ENCODE measurements at places on chromosomes 1 and 21.
A peak's percentile ranks its signal among the peaks of the same experiment; 100 is the strongest.

- no peak for DNase-seq
Measured at GRCh38 chr1:154855186-154855851, 14.8 kb downstream of the KCNN3 start.

DNA sequence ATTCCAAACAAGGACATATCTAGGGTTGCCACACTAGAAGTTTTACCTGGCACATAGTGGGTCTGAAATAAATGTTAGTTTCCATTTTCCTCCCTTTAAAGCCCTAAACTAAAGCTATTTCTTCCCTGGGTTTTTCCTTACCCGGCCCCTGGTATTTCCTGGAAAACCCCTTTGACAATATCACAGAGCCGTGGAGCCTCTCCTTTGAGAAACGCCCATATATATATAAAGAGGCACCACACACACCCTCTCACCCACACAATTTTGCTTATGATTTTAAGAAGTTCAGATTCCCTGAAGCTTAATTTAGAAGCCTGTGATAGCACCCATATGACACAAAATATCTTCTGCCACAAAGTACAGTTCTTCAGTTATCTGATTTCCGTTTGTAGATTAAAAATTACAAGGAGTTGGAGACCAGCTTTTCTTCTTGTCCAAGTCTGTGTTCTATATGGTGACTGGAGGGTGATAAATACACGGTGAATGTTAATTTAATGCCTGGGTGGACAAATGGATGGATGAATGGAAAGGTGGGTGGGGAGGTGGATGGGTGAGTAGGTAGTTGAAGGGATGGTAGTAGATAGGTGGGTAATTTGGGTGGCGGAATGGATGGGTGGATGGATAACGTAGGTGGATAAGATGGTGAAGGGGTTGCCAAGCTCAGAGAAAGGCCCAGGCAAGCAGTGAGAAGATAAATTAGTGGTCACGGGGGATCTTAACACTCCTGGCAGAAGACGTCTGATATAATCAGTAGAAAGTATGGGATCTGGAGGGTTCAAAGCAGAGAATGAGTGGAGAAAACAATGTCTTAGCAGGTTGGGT, 154.4 kb upstream of the FGGY start:
- DNase-seq, result no peak

- no peak for DNase-seq
Measured at GRCh38 chr1:58785442-58786058, 1.7 kb upstream of the JUN start.

DNA sequence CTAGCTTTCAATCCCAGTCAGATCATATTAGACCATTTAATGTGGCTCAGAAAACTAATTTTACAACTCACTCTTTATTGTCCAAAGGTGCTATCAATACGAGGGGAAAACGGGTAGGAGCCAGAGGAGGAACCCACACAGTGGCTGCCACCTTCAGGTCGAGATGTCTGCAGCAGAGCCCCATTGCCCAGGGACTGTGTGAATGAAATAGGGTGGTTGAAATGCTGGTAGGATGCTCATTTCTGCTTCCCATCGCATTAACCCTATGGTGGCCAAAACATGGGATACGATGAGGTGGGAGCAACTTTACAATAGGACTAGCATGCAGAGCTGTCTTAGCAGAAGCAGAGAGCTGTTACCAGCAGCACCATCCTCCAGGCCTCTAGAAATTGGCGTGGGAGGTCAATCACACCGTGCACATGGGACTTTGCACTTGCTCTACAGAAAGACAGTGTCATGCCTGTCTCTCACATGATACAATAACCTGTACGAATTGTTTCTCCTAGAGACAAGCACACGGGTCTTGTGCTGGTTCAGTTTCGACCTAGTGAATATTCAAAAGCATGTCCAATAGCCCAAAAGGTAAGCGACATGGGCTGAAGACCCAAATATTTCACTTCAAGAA, 69.5 kb upstream of the DESI2 start:
- DNase-seq, result no peak

- no peak for DNase-seq
Measured at GRCh38 chr1:213050745-213051126, 305 bp upstream of the RPS6KC1 start.

DNA sequence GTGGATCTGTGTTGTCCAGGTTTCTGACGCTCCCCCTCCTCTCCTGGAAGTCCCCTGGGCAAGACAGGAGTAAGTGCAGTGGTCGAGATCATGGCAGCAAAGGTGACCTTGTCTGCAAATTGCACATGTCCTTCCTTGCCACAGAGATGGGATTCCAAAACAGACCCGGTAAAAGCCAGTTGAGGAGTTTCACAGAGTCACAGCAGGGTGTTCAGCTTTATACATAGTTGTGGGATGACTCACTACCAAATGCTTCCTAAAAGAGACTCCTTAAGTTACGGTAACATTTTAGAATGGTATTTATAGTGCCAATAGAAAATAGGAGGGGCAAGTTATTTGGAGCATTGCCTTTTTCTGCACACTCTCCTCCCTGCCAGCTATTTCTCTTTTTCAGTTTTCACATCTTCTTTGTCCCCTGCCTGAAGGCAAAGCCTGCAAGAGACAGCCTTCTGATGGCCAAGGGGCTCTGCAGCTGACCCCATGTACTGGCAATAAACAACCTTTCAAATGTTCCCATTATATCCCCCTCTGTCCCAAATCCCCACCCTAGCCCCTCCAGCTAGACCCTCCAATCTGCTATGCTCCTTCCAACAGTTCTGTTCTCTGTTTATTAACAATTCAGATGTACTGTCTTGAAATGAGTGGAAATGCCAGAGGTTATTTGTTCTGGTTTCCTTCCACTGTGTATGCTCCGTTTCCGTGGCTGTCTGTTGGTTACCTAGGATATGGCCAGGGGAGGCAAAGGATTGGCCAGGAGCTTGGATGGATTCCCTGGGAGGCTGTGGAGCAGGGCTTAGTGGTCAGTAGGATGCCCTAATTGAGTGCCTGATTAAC, 115.0 kb downstream of the TGFB2 start:
- DNase-seq, result no peak

GRCh38 chr1:88730132-88730675, 46.1 kb downstream of the PKN2 start:
- DNase-seq, result no peak

- no peak for DNase-seq
Measured at GRCh38 chr1:52098139-52098871, 42.2 kb downstream of the BTF3L4 start.

GRCh38 chr1:8154621-8155052, 128.5 kb upstream of the ERRFI1 start:
- DNase-seq, result no peak

DNA sequence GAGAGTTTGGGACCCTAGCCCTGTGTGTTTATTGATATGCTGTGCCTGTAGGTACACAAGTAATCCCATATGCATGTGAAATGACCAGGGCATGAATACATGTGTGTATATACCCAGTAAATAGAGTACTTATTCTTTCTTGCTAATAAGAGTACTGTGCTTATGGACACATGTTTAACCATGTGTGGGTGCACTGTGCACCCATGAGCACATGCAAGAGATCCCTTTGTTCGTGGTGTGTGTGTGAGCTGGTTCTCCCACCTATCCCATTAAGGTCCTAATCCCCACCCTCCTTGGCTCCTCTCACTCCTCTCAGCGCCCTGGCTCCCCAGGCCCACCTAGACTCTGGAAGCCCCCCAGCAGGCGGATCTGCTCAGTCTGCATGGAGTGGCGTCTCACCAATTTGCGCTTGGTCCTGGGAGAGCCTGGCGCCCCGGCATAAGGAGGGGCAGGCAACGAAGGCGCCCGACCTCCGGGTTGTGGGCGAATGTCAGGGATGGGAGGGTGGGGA, 2.2 kb upstream of the LIX1L start:
- no peak for DNase-seq

DNA sequence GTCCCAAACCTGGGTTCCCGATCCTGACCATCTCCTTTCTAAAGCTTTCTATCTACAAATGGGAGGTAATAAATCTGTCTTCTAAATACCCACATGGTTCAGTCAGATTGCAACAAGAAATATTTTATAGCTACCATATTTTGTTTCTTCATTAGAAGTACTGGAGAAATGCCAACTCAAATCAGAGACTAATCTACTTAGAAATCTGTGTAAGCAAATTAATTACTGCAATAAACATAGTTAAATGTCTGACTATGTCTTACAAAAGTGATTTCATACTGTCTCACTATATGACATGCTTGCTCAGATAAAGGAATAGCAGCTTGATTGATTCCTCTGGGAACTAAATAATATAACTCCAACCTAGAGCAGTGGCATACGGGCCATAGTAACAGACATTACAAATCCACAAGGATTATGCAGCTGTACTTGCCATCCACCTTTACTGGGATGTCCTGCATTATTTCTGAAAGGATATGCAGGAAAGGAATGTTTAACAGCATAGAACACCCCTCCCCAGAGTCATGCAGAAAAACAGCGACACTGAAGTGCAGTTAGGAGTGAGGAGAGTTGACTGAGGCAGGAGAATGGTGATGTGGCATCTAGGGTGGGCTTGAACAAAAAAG, 80.3 kb downstream of the PCNX2 start:
- DNase-seq, result no peak

DNA sequence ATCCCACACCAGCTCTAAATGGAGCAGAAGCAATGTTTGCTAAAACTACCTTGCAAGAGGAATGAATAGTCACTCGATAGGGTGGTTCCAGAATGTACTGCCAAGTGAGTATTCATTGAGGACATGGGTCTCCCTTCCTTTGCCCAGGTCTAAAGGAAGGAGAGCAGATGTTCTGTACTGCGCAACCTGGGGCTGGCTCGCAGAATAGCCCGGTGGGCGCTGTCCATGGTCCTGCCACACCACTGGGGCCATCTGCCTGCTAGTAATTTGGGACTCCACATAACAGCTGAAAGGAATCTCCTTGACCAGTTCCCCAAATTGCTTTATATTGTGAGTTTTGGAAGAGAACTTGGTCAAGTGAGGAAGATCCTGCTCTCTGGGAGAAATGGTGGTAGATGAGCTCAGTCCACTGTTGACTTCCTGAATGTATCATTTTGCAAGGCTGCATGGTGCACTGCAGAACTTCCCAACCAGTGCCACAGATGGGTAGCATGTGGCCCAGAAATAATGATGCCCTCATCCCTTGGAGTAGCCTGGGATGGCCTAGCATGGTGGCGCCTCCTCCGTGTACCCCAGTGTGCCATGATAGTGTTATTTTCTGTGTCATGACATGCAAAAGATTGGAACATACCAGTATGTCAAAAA, 5.7 kb downstream of the SLC6A17 start:
- no peak for DNase-seq

- DNase-seq, result peak; percentile 49
Measured at GRCh38 chr1:32215629-32216480, 6.3 kb downstream of the TMEM234 start.
